Common myeloid progenitor, CD34-positive (primary cell): ENCODE measurements at places on chromosomes 7 and 10.

DNA sequence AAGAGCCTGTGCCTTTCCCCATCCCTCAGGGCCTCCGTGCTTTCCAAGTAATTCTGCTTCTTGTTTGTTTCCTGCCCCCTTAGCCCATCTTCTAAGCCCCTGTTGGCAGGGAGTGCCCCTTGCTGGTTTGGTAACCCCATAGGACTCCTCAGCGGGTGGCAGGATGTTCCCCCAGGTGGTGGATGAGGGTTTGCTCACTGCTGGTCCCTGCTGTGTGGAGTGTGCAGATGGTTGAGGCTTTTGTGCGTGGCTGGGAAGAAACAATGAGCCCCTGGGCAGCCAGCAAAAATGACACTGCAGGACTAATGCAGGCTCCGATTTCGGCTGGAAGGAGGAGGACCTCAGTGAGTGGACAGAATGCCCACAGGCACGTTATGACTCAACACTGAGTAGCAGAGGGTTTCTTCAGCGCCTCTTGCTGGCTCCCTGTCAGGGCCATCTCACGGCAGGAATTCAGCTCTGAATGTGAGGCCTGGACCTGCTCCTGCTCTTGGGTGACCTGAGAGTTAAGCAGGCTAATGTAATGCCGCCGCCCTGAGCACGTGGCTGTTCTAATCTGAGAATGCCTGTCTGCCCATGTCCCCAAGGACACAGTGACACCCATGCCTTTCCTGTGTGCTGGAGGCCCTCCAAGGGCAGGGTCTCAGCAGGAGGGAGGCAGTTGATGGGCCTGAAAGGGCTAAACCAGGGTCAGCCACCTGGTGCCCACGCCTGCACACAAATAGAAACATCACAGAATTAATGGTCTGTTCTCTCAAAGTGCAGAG lies 16.6 kb downstream of the BAG3 start:
- peak; percentile 45 for DNase-seq

GRCh38 chr7:111006691-111007090 lies 84.2 kb upstream of the LRRN3 start:
- no peak for DNase-seq

GRCh38 chr10:61841338-61841875 lies 60.1 kb upstream of the ARID5B start:
- no peak for DNase-seq

DNA sequence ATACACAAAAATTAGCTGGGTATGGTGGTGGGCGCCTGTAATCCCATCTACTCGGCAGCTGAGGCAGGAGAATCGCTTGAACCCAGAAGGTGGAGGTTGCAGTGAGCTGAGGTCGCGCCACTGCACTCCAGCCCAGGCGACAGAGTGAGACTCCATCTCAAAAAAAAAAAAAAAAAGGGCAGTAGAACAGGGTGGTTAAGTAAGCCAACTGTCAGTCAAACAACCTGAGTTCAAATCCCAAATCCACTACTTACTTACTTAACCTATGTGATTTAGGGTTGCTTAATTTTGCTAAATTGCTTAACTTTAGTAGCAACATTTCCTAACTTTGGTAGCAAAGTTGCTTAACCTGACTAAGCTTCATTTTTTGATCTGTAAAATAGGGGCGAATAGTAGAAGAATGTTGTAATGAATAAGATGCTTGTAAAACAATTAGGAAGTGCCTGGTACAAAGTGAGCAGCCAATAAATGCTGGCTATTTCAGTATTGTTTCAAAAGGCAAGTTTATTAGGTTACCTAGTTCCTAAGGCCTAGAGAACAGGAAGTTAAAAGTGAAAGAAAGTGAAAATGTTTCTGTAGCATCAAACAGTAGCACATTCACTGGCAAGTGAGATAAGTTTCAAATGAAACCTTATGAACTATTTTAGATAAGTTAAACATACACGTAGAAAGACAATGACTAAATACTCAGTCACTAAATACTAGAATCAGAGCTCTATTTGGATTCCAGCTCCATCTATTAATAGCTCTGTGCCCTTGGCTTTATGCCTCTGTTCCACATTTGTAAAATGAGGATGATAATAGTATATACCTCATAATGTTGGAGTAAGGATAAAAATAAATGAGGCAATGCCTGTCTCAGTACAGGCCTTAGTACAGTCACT lies 64.3 kb downstream of the HOXA1 start:
- peak; percentile 65 for DNase-seq

GRCh38 chr7:157805713-157806112 lies 468.9 kb downstream of the DNAJB6 start:
- DNase-seq, result no peak

DNA sequence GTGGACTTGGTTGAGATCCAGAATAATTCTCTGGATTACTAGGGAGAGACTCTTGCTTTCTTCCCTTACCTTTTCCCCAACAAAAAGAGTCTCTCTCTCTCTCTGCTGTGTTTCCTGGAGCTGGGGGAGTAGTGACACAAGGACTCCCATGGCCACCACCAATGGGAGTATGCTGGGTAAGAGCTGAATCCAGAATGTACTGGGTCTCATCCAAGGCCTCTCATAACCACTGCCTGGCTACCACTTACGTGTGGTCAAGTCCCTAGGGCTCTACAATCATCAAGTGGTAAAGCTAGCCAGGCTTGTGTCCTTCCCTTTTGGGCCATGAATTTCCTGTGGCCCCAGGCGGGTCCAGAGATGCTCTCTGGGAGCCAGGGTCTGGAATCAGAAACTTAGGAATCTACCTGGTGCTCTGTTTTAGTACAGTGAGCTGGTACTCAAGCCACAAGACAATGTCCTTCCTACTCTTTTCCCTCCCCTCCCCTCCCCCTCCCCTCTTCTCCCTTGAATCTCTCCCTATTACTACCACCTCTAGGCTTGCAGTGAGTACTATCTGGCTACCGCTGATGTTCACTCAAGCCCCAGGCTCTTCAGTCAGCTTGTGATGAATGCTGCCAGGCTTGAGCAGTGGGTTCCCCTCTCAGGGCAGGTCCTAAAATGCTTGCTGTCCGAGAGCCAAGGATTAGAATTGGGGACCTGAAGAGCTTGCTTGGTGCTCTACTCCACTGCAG lies 196.6 kb downstream of the BBS9 start:
- no peak for DNase-seq

DNA sequence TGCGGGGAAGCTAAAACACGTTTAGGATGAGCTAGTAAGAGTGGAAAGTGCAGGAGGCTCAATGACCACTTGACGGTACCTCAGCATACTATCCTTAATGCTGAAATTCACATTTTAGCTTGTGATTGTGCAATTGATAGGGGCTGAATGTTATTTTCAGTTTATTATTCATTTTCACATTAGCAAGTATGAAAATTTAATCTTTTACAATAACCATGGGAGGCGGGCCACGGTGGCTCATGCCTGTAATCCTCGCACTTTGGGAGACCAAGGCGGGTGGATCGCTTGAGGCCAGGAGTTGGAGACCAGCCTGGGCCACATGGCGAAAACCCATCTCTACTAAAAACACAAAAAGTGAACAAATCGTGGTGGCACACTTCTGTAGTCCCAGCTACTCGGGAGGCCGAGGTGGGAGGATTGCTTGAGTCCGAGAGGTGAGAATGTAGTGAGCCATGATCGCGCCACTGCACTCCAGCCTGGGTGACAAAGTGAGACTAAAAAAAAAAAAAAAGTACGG lies 22.0 kb upstream of the ANLN start:
- DNase-seq, result no peak

- DNase-seq, result no peak
These were observed 240.8 kb downstream of the ADK start for GRCh38 chr10:74391786-74392185.

DNA sequence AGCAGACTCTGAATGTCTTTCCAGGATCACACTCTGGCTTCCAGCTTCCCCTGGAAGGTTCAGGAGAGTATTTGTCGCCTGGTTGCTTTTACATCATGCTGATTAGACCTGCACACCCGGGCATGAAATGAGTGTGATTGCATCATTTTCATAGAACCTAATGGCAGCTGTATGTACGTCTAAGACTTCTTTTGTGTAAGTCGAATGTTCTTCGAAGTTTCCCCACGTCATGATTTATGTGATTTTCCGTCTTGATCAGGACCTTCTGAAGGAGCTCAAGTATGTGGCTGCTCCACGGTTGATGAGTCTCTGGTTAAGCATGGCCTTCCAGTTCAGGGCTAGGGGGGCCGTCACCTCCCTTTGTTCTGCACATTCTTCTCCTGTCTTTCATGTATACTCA lies 4.5 kb downstream of the EIF4H start:
- DNase-seq, result peak; percentile 44

DNA sequence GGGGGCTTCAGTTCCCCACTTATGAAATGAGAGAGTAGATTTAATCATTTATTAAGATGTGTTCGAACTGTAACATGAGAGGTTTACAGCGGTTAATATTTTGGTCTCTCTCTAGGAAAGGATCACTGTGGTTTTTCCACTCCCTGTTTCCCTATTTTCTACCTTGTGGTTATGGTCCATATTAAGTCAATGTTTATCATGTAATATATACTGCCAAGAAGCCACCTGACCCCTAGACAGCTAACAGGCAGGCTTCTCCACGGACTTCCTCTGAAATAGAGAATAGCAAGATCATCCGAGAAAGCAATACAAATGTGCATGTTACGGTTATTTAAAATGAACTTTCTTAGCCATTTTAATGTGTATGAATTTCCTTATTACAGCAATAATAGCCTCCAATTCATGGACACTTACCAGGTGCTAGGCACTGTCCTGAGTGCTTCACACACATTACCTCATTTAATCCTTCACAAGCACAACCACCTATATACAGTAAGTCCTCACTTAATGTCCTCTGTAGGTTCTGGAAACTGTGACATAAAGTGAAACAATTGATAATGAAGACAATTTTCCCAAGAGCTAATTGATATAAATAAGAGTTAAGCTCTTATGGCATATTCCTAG lies 835 bp upstream of the COL28A1 start:
- DNase-seq, result no peak

- DNase-seq, result no peak
These were observed 68.5 kb downstream of the CTBP2 start for GRCh38 chr10:125091891-125092290.

DNA sequence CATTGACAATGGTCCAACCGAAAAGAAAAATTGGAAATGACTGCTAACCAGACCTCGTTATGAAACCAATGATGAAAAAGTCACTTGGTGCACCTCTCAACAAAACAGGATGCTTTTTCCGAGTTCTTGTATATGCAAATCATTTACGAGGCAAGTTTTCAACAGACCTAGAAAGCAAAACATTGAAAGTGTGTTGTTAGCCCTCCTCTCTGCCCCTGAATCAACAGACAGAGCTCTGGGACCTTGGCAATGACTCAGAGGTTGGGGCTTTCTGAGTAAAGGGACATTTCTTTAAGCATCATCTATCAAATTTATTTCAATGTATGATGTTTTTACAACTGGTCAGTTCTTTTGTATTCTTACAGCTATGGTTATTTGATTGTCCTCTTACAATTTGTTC lies 16.3 kb upstream of the DKK1 start:
- DNase-seq, result no peak
